ENCODE measurements at places on chromosomes 6 and 20.

DNA sequence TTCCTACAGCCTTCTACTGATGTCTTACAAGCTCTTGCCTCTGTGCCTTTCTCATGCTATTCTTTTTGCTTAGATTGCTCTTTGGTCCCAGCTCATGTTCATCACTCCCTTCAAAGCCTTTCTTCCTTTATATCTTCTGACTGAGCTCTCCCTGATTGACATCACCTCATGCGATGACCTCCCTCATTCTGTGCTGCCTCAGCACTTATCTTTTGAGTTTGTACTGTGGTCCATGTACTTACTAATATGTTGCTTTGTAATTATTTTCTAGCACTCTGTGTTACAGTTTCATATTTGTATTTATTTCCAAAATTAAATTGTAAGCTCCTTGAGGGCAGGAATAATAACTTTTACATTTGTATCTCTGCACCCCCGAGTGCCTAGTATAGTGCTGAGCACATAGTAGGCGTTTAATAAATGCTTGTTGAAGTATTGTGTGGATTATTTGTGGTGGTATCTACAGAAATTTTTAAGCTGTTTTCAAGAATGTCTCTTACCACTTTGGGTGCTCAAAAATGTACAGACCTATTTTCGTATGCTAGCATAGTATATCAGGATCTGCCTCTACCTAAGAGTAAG lies 17.4 kb downstream of the ZKSCAN8 start:
- DNase-seq: no peak

DNA sequence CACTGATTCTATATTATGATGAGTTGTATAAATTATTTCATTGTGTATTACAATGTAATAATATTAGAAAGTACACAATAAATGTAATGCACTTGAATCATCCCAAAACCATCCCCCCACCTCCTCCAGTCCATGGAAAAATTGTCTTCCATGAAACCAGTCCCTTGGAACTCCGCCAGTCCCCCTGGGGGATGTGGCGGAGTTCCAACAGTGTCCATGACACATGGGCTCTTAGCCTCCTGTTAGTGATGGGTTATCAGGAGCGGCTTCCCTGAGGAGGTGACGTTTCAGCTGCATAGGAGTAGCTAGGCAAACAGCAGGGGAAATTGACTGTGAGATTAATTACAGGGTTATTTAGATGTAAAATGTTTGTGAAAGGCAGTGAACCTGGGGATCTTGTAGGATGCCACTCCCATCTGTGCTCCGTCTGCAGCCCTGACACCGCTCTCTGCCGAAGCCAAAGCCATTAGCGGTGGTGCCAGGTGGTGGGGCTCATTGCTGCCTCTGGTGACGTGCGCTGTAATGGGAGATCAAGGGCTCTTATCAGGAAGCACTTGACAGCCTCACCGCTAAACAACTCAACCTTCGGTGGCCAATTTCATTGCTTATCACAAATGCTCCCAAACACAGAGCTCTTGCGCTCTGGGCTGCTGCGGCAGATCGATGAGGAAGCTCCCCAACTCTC lies 81.6 kb upstream of the MC3R start:
- no peak for DNase-seq

DNA sequence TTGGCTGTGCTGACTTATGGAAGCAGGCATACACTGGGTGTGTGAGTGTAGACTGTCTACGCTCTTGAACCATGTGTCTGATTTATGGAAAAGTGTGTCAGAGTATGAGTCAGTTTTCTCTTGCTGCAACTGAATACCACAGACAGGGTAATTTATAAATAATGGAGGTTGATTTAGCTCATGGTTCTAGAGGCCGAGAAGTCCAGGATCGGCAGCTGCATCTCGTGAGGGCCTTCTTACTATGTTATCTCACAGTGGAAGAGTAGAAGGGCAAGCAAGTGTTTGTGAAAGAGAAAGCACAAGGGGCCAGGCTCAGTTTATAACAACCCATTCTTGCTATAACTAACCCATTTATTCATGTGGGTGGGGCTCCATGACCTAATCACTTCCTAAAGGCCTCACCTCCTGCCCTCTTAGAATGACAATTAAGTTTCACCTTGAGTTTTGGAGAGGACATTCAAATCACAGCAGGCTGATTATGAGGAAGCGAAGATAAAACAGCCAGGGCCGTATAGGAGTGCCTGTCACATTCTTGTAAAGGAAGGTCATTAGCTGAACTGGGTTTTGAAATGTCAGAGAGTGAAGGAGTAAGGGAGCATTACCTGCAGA lies 6.7 kb downstream of the GPR31 start:
- DNase-seq: no peak

DNA sequence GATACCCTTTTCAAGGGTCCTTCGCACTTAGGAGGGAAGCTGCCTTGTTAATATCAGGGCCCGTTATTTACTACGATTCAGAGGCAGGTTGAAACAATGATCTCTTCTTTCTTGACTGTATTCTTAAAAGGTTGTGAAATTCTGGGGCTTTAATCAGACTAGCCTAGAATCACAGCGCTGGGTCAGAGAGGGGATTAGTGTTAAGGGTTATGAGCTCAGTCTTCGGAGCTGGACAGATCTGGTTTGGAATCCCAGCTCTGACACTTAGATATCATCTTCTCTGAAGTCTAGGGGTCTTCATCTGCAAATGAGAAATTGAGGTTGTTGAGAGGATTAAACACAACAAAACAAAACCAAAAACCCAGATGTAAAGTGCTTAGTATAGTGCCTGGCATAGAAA lies 77.4 kb downstream of the CD83 start:
- DNase-seq: no peak

DNA sequence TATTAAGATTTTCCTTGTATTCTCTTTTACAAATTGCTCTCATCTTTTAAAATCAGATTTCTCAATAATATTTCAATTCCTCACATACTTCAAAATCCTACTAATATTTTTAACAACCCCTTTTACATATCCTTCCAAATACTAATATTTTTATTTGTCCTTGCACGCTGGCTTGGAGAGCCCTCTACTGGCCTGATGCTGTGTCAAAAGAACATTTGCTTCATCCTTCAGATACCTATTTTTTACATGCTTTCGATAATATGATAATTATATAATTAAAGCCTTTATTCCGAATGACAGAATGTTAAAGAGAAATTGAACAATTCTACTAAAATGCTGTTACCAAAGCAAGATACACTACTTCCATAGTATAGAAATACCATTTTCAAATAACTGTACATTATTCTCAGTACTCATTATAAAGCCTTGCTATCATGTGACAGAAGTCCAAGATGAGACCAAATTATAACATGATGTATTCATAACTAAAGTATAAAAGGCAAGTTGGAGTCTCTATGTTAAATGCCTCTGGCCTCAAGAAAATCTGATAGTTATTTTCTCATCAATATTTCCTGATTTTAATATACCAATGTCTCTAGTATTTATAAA lies 39.0 kb upstream of the PLN start:
- peak; percentile 56 for DNase-seq

DNA sequence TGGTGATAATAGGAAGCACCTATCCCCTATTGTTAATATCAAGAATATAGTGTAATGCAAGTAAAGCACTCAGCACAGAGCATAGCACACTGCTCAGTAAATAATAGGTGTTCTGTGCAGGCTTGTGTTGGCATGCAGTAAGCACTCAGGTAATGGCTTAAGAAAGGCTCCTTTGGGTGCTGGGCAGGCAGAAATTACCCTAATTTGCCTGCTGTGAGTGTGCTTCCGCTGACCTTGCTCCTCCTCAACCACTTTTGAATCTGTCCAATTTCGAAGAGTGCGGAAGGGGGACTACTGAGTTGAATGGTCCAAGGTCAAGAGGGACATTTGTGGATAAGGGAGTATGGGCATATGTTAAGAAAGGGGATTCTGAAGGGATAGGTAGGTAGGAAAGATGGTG lies 15.4 kb downstream of the SRSF3 start:
- DNase-seq: no peak

- DNase-seq: no peak
Observed at GRCh38 chr20:8057871-8058270, 38.3 kb upstream of the TMX4 start.

- peak; percentile 82 for DNase-seq
Observed at GRCh38 chr6:46221222-46221793, 50.5 kb upstream of the ENPP5 start.

DNA sequence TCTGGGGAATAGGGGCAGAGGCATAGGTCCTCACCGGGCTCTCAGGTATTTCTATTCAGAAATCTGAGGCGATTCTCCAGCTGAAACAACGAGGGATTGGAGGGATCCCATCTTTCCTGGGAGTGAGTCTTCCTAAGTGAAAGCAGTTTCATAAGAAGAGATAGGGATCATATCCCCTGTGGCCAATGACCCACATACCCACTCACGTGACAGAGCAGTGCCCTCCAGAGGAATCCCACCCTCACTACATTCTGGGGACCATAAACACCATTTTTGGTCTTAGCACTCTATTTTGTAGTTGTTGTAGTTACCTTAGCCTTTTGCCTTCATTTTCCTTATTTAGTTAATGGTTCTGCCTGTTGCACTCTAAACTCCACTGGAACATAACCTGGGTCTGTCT lies 121.1 kb downstream of the GPR63 start:
- DNase-seq: peak; percentile 43

DNA sequence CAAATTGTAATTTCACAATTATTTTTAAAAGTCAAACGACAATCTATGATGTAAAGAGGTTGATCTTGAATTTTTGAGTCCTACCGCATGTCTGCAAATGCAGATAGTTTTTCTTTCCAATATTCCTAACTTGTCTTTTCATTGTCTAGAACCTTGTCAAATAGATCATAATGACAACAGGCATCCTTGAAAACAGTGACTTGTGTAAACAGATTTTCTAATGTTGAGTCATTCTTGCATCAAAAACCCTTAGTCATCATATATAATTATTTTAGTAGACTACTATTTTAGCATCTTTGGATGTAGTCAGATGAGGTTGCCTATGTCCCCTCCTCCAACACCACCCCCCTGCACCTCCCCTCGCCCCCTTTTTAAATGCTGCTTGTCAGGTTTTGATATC lies 43.8 kb downstream of the BMP6 start:
- peak; percentile 42 for DNase-seq
